Kidney epithelial cell (primary cell): ENCODE measurements at places on chromosomes 3 and 15.

DNA sequence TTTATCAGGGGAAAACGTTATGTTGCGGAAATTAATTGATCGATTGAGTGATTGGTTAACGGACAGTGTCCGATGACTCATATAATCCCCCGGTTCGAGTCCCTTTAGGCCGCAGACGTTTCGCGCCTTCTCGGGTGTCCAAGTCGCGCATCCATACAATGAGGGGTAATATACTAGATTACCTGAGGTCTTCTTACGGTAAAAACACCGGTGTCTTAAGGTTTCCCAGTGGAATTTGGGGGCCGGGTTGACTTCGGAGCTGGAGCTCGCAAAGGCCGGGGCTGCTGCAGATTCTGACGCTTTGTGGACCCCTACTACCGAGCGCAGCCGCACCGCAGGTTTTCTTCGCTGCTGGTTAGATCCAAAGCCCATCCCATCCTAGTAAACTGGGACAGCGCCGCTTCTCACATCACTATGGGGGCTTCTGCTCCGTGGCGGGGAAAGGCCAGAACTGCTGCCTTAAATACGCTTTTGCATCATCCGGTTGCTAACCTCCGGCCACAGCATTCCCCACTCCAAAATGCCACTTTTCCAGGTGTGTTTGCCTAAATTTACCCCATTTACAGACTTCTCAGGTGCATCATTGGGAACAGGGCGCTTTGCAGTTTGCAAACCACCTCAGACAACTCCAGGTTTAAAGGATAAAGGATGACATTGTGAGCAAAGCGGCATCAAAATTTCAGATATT is 858 bp upstream of the SACM1L start:
- no peak for DNase-seq

GRCh38 chr3:13788522-13789424 is 91.1 kb downstream of the WNT7A start:
- DNase-seq = no peak

GRCh38 chr3:188187053-188187452 is 33.1 kb downstream of the LPP start:
- no peak for DNase-seq

GRCh38 chr3:32577174-32577573 is 6.5 kb upstream of the DYNC1LI1 start:
- no peak for DNase-seq

DNA sequence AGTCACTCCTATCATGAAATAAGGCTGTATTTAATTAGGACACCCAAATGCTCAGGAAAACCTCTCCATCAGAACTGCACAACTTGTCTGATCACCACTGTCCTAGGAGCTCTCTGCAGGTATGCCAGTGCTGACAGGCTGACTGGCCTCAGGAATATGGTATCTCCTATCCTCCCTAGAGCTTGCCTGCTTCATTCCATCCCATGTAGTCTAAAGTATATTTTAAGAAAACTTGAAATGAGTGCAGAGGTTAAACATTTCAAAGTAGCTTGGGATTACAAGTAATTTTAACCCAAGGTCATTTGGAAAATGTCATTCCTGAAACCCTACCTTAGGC is 23.7 kb downstream of the FILIP1L start:
- no peak for DNase-seq

DNA sequence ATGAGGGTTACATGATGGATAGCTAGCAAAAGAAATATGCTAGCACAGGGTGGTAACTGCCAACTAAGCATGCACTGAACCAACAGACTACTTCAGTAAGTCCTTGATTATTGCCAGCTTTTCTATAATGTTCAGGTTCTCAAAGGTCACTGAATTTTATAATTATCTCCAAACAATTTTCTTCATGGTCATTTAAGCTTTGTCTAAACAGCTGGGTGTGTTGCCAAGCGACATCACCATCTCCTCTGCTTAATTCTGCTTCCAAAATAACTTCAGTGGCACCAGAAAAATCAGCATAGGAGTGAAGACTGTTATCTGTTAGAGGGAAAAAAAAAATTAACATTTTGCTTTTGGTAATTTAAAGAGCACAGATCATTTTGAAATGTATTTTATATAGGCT is 54.6 kb upstream of the TOP2B start:
- no peak for DNase-seq

GRCh38 chr3:145628211-145628610 is 532.8 kb downstream of the PLOD2 start:
- no peak for DNase-seq

- no peak for DNase-seq
These were observed at the start of gene LRRFIP2 for GRCh38 chr3:37174532-37175126. Gene LRRFIP2 (minus strand): TSS chr3:37174582. CDS start chr3:37148983, 25,599 bp downstream.

DNA sequence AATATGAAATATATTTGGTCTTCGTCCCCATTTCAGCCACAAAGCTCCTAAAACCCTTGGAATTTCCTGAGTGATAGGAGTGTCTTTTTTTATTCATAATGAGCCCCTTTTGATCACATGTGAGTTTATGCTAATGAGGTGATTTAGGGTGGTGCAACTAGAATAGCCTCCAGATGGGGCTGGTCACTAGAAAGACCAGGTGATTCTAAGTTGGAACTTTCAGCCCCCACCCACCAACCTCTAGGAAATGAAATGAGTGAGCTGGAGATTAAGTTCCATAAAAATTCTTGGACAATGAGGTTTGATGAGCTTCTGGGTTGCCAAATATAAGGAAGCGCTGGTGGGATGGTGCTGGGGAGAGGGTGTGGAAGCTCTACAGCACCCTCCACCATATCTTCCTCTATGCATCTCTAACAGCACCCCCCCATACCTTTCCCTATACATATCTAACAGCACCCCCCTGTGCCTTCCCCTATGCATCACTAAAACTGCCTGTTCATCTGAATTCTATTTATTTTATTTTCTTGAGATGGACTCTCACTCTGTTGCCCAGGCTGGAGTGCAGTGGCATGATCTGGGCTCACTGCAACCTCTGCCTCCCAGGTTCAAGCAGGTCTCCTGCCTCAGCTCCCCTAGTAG is 2.1 kb upstream of the SMCO1 start:
- no peak for DNase-seq

- DNase-seq = no peak
These were observed 70.0 kb downstream of the PGPEP1L start for GRCh38 chr15:98937413-98938104.

GRCh38 chr3:58868097-58868779 is 181.6 kb downstream of the CFAP20DC start:
- DNase-seq = no peak

DNA sequence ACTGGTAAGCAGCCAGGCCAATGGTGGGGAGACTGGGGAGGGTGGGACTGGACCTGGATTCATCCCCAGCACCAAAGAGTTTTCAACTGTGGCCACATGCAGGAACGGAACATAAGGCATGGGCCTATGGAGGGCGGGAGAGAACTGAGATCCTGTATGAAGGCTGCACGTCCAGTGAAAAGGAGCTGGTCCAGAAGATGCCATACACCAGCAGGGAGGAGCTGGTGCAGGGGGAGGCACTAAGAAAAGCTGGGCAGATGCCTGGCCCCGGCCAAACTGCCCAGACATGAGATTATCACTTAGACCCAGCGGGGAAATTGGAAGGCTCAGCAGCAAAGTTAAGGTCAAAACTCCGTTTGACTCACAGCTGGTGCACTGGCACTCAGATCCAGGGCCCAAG is 58.1 kb upstream of the MCF2L2 start:
- no peak for DNase-seq

- DNase-seq = no peak
These were observed 107.6 kb downstream of the LRRK1 start for GRCh38 chr15:101026656-101027272.

GRCh38 chr3:37897763-37898162 is 36.1 kb downstream of the CTDSPL start:
- no peak for DNase-seq

- DNase-seq = no peak
These were observed 95.5 kb upstream of the CHRNA7 start for GRCh38 chr15:31934821-31935220.
